Amniotic stem cell (primary cell): ENCODE measurements at places on chromosomes 16 and 17.

DNA sequence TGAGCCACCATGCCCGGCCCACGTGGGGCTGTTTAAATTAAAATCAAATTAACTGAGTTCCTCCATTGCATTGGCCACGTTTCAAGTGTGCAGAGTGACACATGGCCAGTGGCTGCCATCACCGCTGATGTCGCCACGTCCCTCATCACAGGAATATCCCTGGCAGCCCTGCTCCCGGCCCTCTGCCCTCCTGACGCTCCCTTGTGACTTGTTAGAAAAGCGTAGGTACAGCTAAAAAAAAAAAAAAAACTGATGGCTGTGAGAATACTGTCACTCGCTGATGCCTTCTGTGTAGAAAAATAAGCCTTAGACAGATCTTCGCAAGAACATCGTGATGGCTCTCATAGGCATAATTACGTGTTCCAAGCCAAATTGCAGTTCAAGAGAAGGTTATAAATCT, 21.7 kb downstream of the CARHSP1 start:
- DNase-seq, result no peak

DNA sequence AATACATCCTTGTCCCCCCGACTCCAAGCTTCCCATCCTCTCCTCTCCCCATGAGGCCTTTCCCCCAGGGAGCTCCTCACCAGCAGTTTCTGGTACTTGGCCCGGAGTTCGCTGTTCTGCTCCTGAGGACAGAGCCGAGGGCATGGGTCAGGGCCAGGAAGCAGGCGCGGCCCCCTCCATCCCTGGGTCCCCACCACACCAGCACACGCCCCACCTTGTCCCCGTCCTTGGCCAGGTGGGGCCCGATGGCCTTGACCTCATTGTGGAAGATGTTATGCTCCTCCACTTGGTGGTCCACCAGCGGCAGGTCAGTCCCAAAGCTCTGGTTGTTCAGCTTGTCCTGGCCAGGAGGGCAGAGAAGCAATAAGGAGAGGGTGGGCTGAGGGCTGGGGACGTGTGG, 36.2 kb downstream of the PPL start:
- no peak for DNase-seq

DNA sequence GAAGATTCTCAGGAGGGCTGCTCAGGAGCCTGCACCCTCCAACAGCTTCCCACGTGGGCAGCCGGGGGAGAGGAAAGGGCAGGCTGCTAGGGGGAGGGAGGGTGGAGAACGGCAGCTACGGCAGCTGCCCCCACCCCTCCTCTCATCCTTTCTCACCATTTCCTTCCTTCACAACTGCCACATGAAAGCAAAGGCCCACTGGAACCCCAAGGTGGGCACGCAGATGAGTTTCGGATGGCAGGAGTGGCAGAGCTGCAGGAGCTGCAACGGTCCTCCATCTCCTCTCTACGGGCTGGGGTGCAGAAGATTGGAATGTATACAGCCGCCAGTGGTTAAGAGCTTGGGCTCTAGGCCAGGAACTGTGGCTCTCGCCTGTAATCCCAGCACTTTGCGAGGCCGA, 77.7 kb downstream of the GAS7 start:
- no peak for DNase-seq

GRCh38 chr17:57281887-57282286, 25.6 kb downstream of the MSI2 start:
- DNase-seq, result no peak

DNA sequence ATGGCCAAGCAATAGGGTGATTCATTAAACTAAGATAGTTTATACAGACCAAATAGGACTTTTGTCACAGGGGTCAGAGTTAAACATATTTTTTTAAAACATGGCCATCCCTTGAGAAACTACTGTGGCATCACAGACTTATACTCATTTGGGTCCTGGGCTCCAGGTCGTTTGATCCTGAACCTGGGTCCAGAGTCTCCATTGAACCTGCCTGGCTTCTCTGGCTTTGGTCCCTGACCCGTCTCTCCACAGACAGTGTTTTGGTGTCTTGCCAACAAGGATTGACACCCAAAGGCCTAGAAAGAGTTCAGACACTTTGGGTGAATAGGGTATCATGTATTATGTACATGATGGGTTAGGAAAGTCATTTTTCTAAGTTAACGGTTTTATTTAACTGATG, 236.7 kb downstream of the PHKB start:
- no peak for DNase-seq

DNA sequence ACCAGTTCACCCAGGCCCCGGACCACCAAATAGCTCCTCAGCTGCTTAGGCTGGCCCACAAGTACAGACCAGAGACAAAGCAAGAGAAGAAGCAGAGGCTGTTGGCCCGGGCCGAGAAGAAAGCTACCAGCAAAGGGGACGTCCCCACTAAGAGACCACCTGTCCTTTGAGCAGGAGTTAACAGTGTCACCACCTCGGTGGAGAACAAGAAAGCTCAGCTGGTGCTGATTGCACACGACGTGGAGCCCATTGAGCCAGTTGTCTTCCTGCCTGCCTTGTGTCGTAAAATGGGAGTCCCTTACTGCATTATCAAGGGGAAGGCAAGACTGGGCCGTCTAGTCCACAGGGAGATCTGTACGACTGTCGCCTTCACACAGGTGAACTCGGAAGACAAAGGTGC, 15.4 kb downstream of the FOXF1 start:
- no peak for DNase-seq

DNA sequence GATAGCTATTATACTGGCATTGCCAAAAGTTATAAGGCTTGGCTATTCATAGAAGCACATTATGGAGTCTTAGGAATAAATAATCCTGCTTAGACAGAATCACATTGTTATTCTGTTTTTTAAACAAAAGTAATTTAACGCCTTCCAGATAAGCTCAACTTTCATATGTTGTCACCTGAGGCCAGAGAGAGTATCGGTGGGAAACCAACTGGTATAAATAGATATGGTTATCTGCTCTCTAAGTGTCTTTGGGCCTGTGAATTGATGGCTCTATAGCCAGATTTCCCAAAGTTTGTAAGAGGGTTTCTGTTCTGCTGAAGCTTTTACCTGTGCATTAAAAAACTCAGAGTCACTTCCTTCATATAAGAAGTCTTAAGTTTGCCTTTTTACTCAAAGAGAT, 1449.4 kb downstream of the CDH11 start:
- no peak for DNase-seq

DNA sequence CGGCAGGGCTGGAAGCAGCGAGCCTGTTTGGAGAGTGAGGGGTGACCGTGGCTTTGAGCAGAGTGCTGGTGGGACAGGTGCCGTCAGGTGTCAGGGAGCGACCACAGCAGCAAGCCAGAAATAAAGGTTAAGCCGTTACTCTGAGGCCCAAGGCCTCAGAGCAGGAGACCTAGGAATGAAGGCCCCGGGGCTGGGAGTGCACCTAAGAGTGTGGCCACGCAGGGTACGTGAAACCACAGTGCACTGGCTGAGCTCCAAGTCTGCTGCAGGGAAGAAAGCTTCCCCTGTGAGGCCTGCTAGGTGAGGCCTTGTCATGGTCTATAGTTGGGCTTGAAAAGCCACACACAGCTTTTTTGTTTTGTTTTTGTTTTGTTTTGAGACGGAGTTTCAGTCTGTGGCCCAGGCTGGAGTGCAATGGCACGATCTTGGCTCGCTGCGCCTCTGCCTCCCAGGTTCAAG, 8.7 kb downstream of the CLUAP1 start:
- DNase-seq, result no peak

DNA sequence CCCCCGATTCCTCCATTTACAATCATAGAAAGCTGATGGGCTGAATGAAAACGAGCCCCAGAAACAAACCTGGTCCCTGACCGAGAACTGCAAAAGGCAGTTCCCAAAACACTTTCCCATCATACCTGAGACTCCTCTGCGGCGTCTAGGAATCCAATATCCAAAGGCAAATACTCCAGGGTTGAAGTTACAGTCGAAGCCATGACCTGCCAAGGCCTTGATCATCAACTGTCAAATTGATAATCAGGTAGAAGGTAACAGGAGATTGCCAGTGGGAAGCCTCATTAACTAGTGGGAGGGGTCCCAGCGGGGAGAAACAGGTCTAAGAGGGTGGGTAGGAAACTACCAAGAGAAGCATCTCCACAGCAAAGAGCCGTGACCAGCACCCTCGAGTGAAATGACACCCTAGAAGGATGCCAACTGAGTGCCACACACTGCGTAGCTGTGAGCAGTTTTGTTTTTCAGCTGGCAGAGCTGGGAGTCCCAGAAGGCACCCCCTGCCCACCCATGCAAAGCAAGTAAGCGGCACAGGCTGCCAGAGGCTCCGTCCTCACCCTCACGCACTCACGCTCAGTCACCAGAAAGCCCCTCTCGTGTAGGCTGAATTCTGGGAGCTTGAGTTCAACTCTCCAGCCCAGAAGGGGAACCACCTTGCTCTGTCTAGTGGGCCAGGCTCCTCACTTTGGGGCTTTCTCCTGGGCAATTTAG, 146.1 kb downstream of the GAS7 start:
- DNase-seq, result no peak

DNA sequence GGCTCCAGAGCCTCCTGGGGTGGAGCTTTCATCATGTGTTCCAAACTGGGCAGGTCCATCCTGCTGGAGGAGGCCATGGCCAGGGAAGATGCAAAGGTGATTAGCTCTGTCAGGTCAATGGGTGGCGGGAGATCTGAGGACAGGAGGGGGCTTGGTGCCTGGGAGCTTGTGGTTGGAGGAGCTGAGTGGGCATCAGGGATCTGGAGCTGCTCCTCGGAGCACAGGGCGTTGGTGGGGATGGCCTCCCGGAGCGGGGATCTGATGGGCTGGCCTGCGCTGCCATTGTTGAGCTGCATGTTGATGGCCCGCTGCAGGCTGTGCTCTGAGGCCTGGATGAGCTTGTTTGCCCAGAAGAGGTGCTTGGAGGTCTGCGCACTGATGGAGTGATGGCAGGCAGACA, 6.5 kb downstream of the SPATA32 start:
- DNase-seq, result no peak

DNA sequence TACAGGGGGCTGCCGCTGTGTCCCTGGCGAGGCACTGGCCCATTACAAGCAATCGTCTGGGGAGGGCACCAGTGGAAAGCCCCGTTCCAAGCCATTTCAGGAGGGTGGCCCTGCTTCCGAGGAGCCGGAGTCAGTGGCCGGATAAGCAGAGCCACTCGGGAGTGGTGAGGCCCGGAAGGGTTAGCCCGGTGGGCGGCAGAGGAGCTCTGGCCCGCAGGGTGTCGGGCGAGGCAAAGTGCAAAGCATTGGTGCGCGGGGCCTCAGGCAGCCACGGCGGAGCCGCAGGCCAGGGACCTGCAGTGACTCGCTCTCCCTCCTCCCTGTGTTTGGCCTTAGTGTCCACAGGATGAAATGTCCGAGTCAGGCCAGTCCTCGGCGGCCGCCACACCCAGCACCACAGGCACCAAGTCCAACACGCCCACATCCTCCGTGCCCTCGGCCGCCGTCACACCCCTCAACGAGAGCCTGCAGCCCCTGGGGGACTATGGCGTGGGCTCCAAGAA, 24.6 kb downstream of the NME3 start:
- no peak for DNase-seq

- DNase-seq, result no peak
Measured at GRCh38 chr17:57464191-57464864, 208.0 kb downstream of the MSI2 start.

DNA sequence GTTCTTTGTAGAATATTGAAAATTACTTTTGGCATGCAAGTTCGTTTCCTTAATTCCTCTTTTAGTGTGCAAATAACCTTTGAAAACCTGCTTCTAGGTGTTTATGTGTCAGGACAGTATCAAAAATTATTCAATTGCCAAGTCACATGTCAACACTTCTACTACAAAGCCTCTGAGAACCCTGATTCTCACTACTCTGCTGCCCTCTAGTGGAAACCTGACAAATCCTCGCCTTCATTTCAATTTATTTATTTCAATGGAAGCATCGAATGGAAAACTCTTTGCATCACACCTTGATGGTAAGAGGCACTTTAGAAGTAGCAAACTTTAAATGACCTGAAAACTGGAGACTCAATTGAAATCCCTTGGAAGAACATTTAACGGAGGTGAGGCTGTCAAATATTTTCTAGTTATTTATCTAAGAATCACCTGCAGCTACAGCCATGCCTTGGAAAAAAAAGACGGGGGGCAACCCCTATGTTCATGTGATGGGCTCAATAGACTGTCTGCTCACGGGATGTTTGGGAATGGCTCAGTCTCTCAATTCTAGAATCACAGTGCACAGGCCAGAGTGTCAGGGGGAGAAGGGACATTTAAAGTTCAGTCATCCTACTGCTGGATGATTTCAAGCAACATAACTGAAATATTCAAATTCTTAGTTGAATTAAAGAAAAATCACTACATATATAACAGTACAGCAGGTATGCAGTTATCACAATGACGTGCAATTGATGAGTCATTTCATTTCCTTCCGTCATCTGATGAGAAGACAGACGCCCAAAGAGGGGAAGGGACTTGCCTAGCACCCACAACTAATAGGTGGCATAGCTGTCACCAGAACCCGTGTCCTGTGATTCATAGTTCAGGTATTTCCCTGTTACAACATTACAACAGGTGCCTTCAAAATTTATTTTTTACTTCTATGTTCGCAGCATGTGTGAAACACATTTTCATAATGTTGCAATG, 563.9 kb downstream of the TOX3 start:
- peak; percentile 56 for DNase-seq

DNA sequence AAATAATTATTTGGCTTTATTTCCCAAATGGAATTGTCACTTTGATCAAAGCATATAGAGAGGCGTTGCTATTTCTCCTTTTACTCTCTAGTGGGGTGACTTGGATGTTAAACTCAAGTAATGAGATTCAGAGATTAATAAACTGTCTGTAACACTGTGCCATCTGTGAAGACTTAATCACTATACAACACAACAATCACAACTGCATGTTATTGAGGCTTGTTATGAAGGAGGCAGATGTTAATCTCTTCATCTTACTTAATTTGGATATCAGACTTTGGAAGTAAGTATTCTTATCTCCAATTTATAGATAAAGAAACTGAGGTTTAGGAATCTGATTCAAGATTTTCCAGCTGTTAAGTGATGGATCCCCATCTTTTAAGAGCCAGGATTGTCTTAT, 132.5 kb downstream of the CNTNAP4 start:
- DNase-seq, result no peak

DNA sequence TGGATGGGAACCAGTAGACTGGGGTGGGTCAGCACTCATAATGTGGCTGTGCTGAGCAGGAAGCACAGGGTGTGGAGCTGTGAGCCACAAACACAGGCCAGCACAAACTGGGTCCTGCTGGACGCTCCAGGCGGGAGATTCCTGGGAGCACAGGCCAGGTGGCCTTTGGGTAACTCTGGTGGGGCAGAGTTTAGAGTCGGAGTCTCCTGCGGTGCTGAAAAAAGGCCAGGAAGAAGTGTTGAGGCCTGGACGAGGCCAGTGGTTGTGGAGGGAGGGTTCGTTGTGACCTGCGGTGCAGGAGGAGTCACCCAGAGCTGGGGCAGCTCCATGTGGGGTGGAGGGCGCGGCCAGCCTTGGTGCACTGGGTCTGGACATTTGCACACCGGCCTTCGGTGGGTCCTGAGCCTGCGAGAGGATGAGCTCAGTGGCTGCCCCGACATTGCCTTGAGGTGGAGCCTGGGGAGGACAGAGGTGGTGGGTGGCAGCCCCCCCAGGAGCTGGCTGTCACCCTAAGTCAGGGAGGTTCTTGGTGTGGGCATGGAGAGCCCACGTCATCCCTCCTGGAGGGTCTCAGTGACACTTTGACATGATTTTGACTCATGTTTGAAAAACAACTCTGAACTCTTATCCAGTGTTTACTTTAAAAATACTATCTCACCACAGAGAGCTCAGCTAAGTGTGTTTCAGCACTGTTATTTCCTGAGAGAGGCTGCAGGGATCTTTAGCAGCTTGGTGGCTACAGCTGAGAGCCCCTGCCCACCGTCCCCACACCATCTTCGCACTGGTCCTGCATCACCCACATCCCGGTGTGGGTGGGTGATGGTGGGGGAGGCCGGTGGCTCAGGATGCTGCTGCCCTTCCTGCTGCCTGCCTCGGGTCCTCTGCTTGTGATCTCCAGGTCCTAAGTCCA, 98.7 kb downstream of the NPIPB11 start:
- DNase-seq, result no peak

GRCh38 chr16:1067629-1068028, 4.9 kb upstream of the SSTR5 start:
- DNase-seq, result no peak
